Epithelial cell of alveolus of lung (primary cell): ENCODE measurements at places on chromosomes 11 and 22. TPM values are rescaled to one million over a fixed set of nuclear protein-coding genes. Genes with fewer than 3 reads are reported as not detected.

Gene MMP27
- total RNA-seq: not detected in 2 replicates

Gene IRAG1
- 0.64 and 4.1 TPM in 2 replicates for total RNA-seq

Gene KCNA4
- not detected in 2 replicates for total RNA-seq

Gene OR51B5
- not detected in 2 replicates for total RNA-seq

Gene HTR3B
- not detected in 2 replicates for total RNA-seq

Gene SYT8
- total RNA-seq: 0.39 TPM in 1 of 2 replicates, not detected in the other

Gene FJX1
- total RNA-seq: 16.7 and 54.0 TPM in 2 replicates

Gene PYGM
- total RNA-seq: 0.52 and 2.8 TPM in 2 replicates

Gene DBX1
- not detected in 2 replicates for total RNA-seq

Gene DGCR6
- 0.52 and 3.7 TPM in 2 replicates for total RNA-seq

Gene OR51I1
- total RNA-seq: not detected in 2 replicates

Gene PNPLA5
- not detected in 2 replicates for total RNA-seq

Gene PDGFB
- total RNA-seq: 3.1 and 9.2 TPM in 2 replicates

Gene MIEF1
- total RNA-seq: 28.0 and 28.1 TPM in 2 replicates

Gene SMCO4
- total RNA-seq: 5.3 and 31.4 TPM in 2 replicates

Gene TPCN2
- 4.9 and 10.9 TPM in 2 replicates for total RNA-seq

Gene MYEOV
- 1.0 and 3.9 TPM in 2 replicates for total RNA-seq

Gene HSPB2
- total RNA-seq: 0.26 TPM in 1 of 2 replicates, not detected in the other

Gene TNNI2
- 6.0 TPM in 1 of 2 replicates, not detected in the other for total RNA-seq

Gene OR52H1
- total RNA-seq: 0.16 TPM in 1 of 2 replicates, not detected in the other

Gene KRTAP5-10
- total RNA-seq: not detected in 2 replicates

Gene HOATZ
- under 0.01 TPM in 1 of 2 replicates, not detected in the other for total RNA-seq

Gene DCUN1D5
- 92.2 and 112 TPM in 2 replicates for total RNA-seq

Gene SMC1B
- total RNA-seq: not detected in 2 replicates
